DMS153 (cell line): ENCODE measurements at places on chromosomes 7 and 10.

DNA sequence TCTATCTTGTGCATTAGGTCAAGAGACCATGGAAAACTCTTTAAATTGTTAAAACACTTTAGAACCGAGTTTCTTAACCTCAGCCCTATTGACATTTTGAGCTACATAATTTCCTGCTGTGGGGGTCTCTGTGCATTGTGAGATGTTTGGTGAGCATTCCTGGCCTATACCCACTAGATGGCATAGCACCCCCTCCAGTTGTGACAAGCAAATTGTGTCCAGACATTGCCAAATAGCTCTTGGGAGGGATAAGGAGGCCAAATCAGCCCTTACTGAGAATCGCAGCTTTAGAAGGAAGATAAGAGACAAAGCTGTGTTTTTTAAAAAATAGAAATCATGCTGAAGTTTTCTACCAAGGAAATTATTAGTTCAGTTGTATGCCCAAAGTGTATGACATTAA is 1158.5 kb upstream of the C7orf33 start:
- DNase-seq: no peak

GRCh38 chr10:79430325-79430905 is 15.0 kb downstream of the ZCCHC24 start:
- DNase-seq: no peak

- no peak for DNase-seq
Measured at GRCh38 chr10:133168617-133169031, 8.6 kb downstream of the KNDC1 start.

- no peak for DNase-seq
Measured at GRCh38 chr10:69318867-69319727, 40.8 kb downstream of the HK1 start.

- no peak for DNase-seq
Measured at GRCh38 chr7:134968110-134968509, 18.2 kb upstream of the AGBL3 start.

GRCh38 chr10:58894929-58895328 is 281.5 kb upstream of the PHYHIPL start:
- no peak for DNase-seq
